ENCODE measurements at places on chromosomes 5 and 9.

- DNase-seq: no peak
Measured at GRCh38 chr5:96730586-96730985, 68.4 kb downstream of the CAST start.

GRCh38 chr9:112443200-112443599 is 43.4 kb upstream of the KIAA1958 start:
- DNase-seq: no peak

- DNase-seq: peak; percentile 80
Measured at GRCh38 chr5:10030219-10030831, 219.4 kb downstream of the ATPSCKMT start.

DNA sequence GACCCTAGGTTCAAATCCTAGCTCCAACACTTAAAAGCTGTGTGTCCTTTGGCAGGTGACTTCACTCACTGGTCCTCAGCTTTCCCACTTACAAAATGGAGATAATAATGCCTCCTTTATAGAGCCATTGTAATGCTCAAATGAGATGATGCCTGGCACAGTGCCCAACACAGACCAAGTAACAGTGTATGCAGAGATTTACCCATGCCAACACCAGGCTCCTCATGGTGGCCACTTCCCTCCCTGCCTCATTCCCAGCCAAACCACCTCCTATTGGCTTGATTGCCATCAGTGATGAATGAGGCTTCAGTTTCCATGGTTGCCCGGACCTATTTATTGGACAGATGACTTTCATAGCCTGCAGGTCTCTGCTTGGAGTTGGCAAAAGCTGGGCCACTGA is 469.4 kb downstream of the CDK5RAP2 start:
- no peak for DNase-seq

- DNase-seq: no peak
Measured at GRCh38 chr5:17154211-17154996, 63.0 kb upstream of the BASP1 start.

DNA sequence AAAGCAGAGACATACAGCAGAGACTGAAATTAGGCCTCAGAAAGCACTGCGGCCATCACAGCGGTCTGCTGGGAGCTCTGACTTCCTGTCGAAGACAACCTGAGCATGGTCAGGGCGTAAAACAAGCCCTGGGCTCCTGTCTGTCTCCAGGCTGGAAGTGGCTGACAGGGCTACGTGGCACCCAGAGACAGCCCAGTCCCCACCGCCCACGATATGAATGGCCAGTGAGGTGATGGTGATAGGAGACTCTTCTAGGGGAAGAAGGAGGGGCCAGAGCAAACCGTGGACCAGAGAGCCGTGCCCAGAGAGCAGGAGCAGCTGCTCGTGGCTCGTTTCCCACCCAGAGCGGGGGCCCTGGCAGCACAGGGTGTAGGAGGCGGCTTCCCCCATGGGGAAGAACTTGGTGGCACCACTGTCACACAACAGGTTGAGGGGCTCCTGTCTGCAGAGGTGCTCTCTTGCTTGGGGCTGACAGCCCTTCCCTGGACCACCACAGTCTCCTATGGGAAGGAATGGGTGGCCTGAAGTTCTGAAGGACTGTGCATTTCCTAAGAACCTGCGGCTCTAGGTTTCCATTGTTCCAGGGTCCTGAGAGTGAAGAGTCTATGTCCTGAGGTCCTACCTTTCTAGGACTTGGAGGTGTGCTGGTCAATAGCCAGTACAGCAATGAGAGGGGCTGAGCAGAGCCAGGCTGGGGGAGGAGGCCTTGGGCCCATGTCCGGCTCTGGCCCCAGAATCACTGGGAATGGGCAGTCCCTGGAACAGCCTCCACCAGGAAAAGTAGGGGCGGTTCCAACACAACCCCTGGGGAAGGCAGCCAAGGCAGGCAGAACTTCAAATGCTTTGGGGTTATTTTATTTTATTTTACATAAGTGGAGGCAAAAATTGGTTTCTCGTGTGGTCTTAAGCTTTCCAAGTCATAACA is 56.4 kb downstream of the BARX1 start:
- DNase-seq: peak; percentile 41

GRCh38 chr5:3325201-3325971 is 270.2 kb upstream of the IRX1 start:
- no peak for DNase-seq

DNA sequence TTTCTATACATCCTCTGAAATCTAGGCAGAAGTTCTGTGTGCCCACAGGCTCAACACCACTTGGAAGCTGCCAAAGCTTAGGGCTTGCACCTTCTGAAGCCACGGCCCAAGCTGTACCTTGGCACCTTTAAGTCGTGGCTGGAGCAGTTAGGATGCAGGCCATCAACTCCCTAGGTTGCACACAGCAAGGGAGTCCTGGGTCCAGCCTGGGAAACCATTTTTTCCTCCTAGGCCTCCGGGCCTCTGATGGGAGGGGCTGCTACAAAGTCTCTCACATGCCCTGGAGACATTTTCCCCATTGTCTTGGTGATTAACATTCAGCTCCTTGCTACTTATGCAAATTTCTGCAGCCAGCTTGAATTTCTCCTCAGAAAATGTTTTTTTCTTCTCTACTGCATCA is 15.5 kb upstream of the PLK2 start:
- DNase-seq: no peak

DNA sequence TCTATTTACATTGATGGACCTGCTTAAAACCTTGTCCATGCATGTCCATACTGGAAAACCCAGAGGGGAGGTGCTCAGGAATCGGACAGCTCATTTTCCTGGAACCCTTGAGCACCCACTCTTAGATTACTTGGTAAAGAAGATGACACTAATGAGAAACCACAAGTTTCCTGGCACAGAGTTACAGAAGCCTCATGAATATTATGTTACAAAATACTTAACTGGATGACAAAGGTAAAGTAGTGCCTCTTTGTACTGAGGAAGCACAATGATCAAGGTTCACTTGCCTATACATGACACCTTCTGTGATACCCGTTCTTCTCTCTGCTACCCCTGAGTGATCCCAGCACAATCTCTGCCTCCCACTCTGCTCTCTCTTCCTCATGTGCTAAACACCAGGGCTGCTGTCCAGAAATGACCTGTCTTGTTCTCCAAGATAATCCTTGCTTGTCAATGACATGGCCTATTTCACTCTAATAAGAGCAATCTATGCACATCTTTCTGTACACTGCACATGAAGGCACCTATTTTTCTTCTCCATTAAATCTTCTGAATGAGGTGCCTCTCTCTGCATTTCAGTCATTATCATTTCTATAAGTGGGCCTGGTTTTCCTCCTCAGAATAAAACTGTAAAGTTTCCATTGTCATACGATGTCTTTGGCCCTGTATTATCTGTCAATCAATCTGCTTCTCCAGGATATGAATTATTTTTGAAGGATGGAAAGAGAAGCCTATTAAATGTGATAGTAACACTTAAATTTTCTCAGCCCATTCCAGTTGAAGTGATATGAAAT is 684.0 kb upstream of the ACO1 start:
- DNase-seq: no peak

- DNase-seq: no peak
Measured at GRCh38 chr5:140035881-140036280, 7.2 kb downstream of the NRG2 start.

- DNase-seq: no peak
Measured at GRCh38 chr5:72205431-72206009, 98.2 kb downstream of the MAP1B start.

DNA sequence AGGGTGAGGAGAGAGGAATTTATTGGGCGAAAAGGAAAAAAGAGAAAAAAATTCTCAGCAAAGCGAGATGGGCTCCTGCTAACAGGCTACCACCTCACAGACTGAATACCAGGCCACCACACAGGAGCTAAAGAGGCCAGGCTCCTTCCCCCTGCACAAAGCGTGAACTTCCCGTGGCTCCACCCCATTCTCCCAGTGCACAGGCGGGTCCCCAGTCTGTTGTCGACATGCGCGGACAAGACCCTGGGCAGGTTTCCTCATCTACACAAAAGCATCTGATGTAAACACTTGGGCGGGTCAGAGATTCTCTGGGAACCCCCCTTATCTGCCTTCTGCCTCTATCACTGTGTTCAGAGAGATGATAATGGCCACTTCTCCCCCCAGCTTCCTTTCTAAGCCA is 34.2 kb downstream of the IL31RA start:
- DNase-seq: no peak

DNA sequence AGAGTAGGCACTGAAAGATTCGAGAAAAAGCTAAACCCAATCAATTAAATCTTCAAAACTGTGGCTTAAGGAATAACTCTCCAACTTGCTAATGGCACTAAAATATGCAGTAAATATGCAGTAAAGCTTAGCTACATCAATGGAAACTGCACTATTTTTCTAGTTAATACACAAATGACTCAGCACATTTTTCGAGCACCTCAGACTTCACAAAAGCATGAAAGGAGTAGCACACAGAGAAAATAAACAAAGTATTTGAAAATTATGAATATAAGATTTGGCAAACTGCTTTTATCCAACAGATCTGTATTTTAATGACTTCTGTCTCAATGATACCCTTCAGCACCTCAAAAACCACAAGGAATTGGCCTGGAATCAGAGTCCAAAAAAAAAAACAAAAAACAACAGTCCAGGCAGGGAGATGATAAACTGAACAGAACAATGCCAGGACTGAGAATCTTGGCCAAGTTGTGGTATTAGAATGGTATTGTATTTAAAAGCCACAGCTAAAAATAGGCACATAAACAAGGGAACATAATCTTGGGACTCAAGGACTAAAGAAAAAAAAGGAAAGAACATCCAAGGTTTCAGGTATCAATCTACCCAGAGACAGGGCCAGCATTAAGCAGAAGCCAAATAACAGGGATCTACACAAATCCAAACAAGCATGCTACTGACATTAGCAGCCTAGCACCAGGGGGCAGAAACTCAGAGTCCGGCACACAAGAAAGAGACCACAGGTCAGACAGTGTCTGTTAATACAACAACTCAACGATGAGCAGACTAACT is 21.4 kb downstream of the TMEM245 start:
- peak; percentile 82 for DNase-seq

GRCh38 chr5:129661366-129662035 is 86.4 kb upstream of the MINAR2 start:
- DNase-seq: no peak

DNA sequence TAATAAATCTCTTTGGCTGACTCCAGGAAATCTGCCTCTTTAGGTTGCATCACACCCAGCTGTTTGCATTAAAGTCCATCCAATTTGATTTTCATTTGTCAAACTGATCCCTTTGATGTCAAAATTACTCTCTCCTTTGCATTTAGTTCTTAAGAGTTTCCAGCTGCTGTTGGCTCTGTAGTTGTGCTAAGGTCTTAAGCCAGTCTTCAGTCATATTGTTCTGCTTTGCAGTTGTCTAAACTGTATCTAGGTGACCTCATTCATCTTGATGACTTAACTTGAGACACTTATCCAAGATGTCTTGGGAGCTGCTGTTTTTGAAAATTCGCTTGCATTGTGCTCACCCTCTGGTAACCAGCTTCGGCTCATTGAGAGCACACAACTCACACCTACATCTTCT is 386.9 kb upstream of the TLE4 start:
- DNase-seq: no peak

DNA sequence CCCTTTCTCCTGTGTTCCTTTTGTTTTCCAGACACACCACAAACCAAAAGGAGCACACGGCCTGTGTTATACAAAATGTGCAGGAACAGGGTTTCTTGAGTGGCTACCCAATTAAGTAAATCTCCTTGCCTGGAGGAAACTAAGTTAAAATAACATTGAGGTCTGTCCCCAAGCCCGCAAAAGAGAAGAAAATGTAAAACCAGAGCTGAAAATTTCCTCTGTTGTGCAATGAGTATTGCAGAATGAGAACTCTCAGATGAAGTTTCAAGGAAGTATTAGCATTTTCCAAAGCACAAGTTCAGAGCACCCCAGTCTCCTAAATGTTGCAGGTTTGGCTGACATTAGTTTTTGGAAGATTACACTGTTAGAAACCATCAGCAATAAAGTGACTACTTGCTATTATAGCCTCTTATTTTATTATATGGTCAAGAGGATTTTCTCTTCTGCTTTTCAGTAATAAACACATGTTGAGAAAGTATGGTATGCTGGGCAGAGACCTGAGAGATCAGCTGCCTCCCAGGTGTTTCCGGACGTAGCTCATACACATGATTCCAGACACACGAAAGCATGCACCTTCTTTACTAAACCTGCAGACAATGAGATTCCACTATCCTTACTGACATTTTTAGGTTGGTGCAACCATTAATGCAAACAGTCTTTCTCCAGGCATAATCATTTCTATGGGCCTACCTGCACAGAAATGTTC is 161.3 kb downstream of the SNCAIP start:
- DNase-seq: no peak

DNA sequence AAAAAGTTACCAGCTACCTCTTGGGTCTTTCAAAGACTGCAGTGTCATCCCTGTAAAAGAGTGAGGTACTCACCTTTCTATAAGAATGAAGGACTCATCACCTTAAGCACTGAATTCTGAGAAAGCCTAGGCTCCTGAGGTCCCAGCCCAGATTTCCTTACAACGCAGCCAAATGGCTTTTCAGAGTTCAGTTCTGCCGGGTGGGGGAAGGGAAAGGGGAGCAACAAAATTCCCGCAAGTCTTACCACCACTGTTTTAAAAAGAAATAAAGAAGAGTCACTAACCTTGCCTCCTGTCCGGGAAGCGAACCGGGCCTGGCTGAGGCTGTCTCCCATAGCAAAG is 373 bp downstream of the ADAMTS12 start:
- no peak for DNase-seq

- no peak for DNase-seq
Measured at GRCh38 chr9:32331240-32331639, 53.2 kb upstream of the ACO1 start.

- peak; percentile 83 for DNase-seq
Measured at GRCh38 chr5:34657274-34657921, 1.3 kb downstream of the RAI14 start.

DNA sequence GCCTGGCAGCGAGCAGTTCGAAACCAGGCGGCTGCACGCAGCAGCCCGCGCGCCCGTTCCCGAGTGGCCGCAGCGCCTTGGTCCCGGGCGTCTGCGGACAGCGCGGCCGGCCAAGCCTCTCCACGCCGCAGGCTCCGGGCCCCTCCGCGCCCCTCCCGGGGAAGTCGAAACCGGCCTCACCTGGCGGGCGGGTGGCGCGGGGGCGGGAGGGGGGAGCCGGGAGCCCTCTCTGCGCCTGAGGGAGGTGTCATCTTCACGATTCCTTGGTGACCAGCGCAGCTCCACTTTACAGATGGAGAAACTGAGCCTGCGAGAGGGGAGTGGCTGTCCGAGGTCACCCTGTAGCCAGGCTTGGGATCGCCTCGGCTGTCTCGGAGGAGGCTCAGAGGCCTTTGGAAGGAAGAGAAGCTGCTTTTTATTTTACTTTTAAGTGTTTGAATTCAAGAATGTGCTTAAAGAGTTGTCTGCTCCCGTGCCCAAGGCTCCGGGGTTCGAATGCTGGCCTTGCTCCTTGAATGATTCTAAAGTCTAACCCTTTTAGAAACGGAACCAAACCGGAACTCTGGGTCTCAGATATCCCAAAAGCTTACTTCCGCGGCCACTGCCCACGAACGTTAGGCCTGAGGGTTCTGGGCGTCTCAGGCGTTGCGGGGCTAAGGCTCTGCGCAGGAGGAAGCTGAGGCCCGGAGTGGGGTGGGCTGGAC is 662 bp downstream of the SUSD3 start:
- DNase-seq: no peak
